ENCODE measurements at places on chromosomes 7 and 10. TPM values are rescaled to one million over a fixed set of nuclear protein-coding genes. Genes with fewer than 3 reads are reported as not detected.
A peak's percentile ranks its signal among the peaks of the same experiment; 100 is the strongest.

Gene FKBP6
- not detected for total RNA-seq

- H3K27ac ChIP-seq: peak overlapping the region; percentile 87
- peaks cover 88% of the 10 kb centered on the region for H3K4me1 ChIP-seq
- no peak for DNase-seq
- H3K4me3 ChIP-seq: peak overlapping the region; percentile 69
- peaks cover 51% of the 10 kb centered on the region for H3K27me3 ChIP-seq
- no peaks in the 10 kb centered on the region for H3K36me3 ChIP-seq
Measured at GRCh38 chr10:124091646-124092249, 1.6 kb downstream of the CHST15 start.

DNA sequence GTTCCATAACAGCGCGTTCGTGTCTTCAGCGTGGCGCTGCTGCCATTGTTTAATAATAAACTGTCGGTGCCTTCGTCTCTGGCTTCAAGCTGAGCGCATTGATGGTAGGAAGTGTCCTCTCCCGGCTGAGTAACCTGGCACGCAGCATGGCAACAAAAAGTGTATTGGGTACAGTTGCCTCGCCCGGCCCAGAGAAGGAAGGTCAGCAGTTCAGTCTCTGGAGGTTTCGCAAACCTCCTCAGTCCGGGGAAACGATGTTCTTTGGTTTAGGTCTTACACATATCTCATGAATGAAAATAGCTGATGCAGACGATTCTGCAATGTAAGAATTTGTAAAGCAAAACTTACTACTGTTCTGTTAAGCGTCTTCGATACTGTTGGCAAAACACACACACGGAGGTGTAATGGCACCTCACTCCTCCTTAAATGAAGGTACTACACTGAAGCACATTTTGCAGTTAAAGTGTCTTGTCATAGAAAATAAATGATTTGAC is 739 bp upstream of the CCDC186 start:
- peak; percentile 37 for DNase-seq
- peaks cover 11% of the 10 kb centered on the region for H3K36me3 ChIP-seq
- H3K4me1 ChIP-seq: peaks cover 8% of the 10 kb centered on the region
- H3K27me3 ChIP-seq: no peaks in the 10 kb centered on the region

GRCh38 chr10:100894033-100894432 is 18.7 kb upstream of the SLF2 start:
- H3K36me3 ChIP-seq: no peaks in the 10 kb centered on the region
- peaks cover 7% of the 10 kb centered on the region for H3K4me1 ChIP-seq

Gene LIPF
- 0.57 TPM for total RNA-seq

DNA sequence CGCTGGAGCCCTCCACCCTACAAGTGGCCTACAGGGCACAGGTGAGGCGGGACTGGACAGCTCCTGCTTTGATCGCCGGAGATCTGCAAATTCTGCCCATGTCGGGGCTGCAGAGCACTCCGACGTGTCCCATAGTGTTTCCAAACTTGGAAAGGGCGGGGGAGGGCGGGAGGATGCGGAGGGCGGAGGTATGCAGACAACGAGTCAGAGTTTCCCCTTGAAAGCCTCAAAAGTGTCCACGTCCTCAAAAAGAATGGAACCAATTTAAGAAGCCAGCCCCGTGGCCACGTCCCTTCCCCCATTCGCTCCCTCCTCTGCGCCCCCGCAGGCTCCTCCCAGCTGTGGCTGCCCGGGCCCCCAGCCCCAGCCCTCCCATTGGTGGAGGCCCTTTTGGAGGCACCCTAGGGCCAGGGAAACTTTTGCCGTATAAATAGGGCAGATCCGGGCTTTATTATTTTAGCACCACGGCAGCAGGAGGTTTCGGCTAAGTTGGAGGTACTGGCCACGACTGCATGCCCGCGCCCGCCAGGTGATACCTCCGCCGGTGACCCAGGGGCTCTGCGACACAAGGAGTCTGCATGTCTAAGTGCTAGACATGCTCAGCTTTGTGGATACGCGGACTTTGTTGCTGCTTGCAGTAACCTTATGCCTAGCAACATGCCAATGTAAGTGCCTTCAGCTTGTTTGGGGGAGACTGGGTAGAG is at the start of gene COL1A2:
Gene COL1A2, plus strand, starts transcription at position 459 of the 704 bp plus-strand sequence. Its CDS starts 137 bp downstream, at position 596.
- peaks cover 4% of the 10 kb centered on the region for H3K4me1 ChIP-seq
- no peaks in the 10 kb centered on the region for H3K27me3 ChIP-seq
- DNase-seq: peak; percentile 6
- peak within 1 kb of the TSS; percentile 89 for H3K27ac ChIP-seq
- no peaks in the 10 kb centered on the region for H3K36me3 ChIP-seq

- H3K4me1 ChIP-seq: no peaks in the 10 kb centered on the region
- no peak for DNase-seq
- H3K27me3 ChIP-seq: no peaks in the 10 kb centered on the region
- no peak overlapping the region for H3K4me3 ChIP-seq
- H3K36me3 ChIP-seq: no peaks in the 10 kb centered on the region
Measured at GRCh38 chr7:155356323-155357105, 58.8 kb downstream of the INSIG1 start.

GRCh38 chr7:106405697-106406141 is 120.9 kb upstream of the NAMPT start:
- peaks cover 10% of the 10 kb centered on the region for H3K4me1 ChIP-seq
- no peaks in the 10 kb centered on the region for H3K36me3 ChIP-seq
- H3K27ac ChIP-seq: no peak overlapping the region
- no peak for DNase-seq
- H3K27me3 ChIP-seq: no peaks in the 10 kb centered on the region

DNA sequence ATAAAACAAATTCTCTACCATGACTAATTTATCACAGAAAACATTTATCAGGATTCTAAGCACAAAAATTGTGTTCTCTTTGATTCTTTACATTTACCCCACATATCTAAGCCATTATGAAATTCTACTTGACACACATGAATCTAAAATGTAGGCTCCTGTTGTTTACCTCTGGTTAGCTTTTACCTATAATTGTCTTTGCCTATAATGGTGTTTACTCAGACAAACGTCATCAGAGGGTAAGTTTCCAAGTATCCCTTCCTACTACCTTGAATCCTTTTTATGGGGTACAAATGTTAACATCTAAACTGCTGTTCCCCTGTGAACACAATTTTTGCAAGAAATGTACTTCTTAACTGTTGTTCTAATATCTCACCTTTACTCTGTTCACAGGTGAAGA is 63.5 kb downstream of the MINDY3 start:
- H3K4me1 ChIP-seq: peaks cover 10% of the 10 kb centered on the region
- no peak overlapping the region for H3K27ac ChIP-seq
- no peak overlapping the region for H3K4me3 ChIP-seq

Gene COL17A1
- 150 TPM for total RNA-seq

Gene CTAGE6
- not detected for total RNA-seq

- H3K27ac ChIP-seq: no peak overlapping the region
- H3K4me3 ChIP-seq: no peak overlapping the region
- H3K27me3 ChIP-seq: no peaks in the 10 kb centered on the region
- H3K4me1 ChIP-seq: no peaks in the 10 kb centered on the region
- no peak for DNase-seq
Measured at GRCh38 chr7:28135760-28136159, 44.8 kb downstream of the JAZF1 start.

DNA sequence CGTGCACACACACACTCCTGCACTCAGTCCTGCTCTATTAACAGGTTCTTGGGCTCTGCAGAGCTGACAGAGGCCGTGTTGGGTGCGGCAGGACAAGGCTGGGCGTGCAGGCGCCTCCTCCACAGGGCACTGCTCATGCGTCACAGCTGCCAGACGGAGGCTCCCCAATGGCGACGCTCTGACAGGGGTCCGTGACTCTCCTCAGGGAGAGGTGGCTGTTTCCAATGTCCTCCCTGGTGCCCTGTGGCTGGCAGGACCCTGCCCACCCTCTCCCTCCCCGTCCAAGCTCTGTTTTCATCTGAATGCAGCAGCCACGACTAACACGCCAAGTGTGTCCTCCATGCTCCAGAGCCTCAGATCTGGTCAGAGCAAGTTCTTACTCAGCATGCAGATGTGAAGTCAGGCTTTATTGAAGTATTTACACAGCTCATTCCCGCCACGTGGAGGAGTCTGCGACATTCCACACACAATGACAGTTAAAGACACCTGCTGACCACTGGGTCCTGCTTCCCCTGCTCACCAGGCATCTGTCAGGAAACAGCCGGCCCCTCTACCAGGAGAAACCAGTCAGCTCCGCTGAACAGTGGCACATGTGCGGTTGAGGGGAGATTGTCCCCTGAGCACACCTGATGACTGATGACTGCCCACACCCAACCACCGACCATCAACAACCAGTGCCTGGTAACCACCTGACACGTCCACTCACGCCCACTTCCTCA is 116.7 kb downstream of the VIPR2 start:
- peak overlapping the region; percentile 56 for H3K4me3 ChIP-seq
- no peaks in the 10 kb centered on the region for H3K36me3 ChIP-seq
- H3K4me1 ChIP-seq: peaks cover 5% of the 10 kb centered on the region
- peak overlapping the region; percentile 7 for H3K27ac ChIP-seq
- no peaks in the 10 kb centered on the region for H3K27me3 ChIP-seq

Gene LRMDA
- total RNA-seq: 14.1 TPM

- no peak overlapping the region for H3K4me3 ChIP-seq
- no peak overlapping the region for H3K27ac ChIP-seq
- DNase-seq: no peak
- H3K36me3 ChIP-seq: no peaks in the 10 kb centered on the region
- H3K27me3 ChIP-seq: no peaks in the 10 kb centered on the region
Measured at GRCh38 chr7:116150588-116150987, 59.8 kb upstream of the TES start.

Gene CTTNBP2
- 21.2 TPM for total RNA-seq

- no peaks in the 10 kb centered on the region for H3K36me3 ChIP-seq
- peaks cover 5% of the 10 kb centered on the region for H3K4me1 ChIP-seq
- no peaks in the 10 kb centered on the region for H3K27me3 ChIP-seq
- H3K27ac ChIP-seq: no peak overlapping the region
- no peak overlapping the region for H3K4me3 ChIP-seq
- no peak for DNase-seq
Measured at GRCh38 chr10:121420006-121420405, 178.2 kb downstream of the FGFR2 start.

- H3K27me3 ChIP-seq: no peaks in the 10 kb centered on the region
- H3K4me1 ChIP-seq: peaks cover 5% of the 10 kb centered on the region
- no peaks in the 10 kb centered on the region for H3K36me3 ChIP-seq
- no peak for DNase-seq
- H3K27ac ChIP-seq: no peak overlapping the region
- no peak overlapping the region for H3K4me3 ChIP-seq
Measured at GRCh38 chr7:96430356-96430755, 108.5 kb upstream of the SLC25A13 start.

DNA sequence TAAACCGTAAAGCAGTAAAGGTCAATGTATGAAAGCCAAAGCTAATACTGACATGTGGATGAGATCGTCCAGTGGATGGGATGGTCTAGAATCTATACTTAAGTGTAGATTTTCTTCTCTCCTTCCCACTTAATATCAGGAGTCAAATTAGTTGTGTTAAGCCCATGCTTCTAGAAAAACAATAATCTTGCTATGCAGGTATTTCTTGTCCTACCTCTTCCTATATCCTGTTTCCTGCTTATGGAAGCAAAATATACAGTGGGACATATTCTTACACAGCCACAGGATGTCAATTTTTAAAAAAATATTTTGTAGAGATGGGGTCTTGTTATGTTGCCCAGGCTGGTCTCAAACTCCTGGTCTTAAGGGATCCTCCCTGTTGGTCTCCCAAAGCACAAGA is 27.5 kb downstream of the CPEB3 start:
- H3K27me3 ChIP-seq: no peaks in the 10 kb centered on the region
- peaks cover 48% of the 10 kb centered on the region for H3K4me1 ChIP-seq
- no peak for DNase-seq
- H3K27ac ChIP-seq: no peak overlapping the region

Gene TRIM50
- not detected for total RNA-seq

Gene EBLN1
- not detected for total RNA-seq

GRCh38 chr7:1053816-1054370 is 9.5 kb downstream of the GPR146 start:
- DNase-seq: no peak
- no peak overlapping the region for H3K4me3 ChIP-seq
- no peaks in the 10 kb centered on the region for H3K36me3 ChIP-seq
- peaks cover 25% of the 10 kb centered on the region for H3K4me1 ChIP-seq
- peak overlapping the region; percentile 82 for H3K27ac ChIP-seq

Data from esophagus squamous epithelium (tissue), 5 donors.